ENCODE measurements at places on chromosomes 4 and X.

- peak; percentile 59 for DNase-seq
These were observed 745.3 kb upstream of the MAGEB2 start for GRCh38 chrX:29470030-29470429.

- DNase-seq = no peak
These were observed 37.2 kb downstream of the MAP9 start for GRCh38 chr4:155339588-155339987.

DNA sequence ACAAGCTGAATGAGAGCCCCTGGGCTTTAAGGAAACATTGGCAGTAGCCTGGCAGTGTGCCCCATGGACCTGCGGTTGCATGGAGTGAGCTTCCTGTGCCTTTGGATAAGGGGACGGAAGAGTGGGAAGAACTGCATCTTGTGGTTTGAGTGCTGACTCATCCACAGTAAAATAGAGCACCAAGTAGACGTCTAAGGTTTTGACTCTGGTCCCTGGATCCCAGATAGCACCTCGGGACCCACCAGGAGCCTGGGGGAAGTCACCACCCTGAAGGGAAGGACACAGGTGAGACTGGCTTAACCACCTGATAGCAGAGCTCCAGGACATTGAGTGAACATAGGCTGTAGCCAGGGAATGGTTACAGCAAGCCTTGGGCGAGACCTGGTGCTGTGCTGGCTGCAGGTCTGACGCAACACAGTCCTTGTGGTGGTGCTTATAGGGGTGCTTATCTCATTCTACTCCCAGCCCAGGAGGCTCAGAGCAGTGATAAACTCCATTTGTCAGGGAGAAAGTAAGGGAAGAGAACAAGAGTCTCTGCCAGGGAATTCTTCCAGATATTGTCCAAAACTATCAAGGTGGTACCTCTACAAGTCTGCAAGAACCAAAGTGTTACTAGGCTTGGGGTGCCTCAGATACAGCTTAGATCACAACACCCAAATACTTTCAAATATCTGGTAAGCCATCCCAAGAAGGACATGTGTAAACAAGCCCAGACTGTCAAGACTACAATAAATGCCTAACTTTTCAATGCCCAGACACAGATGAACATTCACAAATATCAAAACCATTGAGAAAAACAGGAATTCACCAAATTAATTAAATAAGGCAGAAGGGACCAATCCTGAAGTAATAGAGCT lies 123.6 kb upstream of the TET2 start:
- no peak for DNase-seq

DNA sequence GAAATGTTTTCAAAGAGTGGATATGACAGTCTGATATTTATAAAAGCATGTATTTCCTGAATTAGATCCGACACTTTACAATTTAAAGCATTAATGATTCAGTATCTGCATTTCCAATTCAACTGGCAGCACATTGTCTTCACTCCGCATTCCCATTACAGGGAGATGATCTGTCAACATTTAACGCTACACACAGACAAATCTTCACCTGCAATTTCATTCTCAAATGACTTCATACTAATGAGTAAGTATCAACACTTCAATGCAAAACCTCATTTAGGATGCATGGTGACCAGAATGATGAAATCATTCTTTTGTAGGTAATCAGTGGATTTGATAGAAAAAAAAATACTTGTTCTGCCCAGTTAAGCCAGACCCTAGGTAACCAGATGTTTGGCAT lies 749.6 kb downstream of the CENPC start:
- DNase-seq = no peak
